ENCODE measurements at places on chromosomes 16 and 17.

DNA sequence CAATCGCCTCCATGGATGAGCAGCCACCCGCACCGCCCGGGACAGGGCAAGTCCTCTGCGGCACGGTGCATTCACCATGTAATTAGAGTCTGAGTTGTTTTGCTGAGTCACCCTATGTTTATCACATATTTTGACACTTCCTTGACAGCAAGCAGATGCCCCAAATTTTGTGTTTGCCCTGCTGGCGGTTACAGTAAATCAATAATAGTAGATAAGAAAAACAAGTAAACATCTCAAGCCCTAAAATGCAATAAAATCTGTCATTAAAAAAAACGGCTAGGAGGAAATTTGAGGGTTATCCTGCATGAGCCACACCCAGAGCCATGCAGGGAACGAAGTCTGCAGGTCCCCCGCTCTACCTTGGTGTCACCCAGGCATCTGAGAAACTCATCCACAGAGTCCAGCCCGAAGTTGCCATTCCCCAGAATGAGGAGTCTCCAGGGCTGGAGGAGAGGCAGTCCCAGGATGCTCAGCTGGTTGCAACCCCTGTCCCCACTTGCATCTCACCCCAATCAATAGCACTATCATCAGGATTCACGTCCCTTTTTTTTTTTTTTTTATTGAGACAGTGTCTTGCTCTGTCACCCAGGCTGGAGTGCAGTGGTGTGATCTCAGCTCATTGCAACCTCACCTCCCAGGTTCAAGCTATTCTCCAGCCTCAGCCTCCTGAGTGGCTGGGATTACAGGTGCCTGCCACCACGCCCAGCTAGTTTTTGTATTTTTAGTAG is 16.5 kb upstream of the ST6GALNAC1 start:
- DNase-seq, result no peak

DNA sequence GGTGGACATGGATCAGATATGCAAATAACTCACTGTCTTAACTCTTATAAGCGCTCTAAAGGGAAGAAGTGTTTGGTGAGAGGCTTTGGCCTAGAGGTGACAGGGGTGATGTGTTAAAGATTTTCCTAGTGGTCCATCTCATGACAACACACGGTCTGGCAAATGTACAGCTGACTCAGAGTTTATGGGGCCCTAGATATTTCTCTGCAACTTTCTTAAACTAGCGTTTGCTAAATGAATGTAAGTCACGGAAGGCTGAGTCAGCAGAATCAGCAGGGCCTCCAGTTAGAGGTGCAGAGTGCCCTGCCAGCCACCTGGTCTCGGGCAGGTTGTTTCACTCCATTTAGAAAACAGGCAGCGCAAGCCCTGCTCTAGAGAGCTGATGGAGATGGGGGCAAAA is 40.1 kb downstream of the CLEC16A start:
- DNase-seq, result peak; percentile 68

GRCh38 chr17:81537856-81538555 is 9.8 kb downstream of the FSCN2 start:
- no peak for DNase-seq

DNA sequence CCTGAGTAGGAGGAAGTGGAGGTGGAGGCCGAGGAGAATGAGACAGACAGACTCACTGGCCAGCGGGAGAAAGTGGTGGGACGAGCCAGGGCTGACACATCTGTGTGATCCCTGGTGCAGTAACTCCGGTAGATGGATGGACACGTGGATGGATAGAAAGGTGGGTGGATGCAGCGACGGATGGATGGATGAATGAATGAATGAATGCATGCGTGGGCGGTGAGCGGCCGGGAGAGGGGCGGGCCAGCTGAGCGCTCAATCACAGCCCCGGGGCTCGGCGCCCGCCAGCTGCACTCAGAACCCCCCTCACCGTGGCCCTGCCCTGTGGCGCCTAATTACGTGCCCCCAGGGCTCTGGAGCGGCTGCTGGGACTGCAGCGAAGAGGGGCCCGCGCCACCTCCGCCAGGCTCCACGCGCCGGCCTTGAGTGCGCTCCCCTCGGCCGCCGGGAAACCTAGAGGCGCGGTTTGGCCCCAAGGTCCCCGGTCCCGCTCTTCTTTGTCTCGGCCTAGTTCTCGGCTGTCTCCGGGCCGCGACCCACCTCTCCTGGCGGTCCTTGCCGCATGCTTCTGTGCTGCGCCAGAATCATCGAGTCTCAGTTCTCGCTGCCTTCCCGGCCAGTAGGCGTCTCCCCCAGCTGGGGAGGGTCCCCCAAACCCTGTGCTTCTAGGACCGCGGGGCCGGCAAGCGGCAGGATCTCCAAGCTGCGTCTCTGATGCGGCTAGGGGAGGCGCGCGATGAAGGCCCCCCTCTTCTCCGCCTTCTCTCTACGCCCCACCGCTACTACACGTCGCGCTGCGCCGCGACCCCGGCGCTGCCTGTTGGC is 41.0 kb downstream of the RAI1 start:
- no peak for DNase-seq

GRCh38 chr17:859824-860195 is 77.7 kb downstream of the MRM3 start:
- peak; percentile 48 for DNase-seq

DNA sequence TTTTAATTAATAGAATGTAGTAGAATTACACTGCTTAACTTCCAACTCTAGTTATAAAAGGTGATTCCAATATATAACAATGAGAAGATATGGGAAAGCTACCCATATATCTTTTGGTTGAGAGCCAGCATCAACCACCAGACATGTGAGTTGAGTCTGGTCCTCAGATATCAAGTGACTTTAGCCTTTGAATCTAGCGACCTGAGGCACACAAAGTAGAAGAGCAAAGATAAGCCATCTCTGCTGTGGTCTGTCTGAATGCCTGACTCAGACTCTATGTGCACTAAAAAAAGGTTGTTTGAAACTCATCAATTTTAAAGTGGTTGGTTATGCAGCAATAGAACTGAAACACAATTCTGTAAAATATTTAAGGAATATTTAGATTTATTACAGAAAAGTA is 492.5 kb upstream of the SOX9 start:
- peak; percentile 11 for DNase-seq

- peak; percentile 40 for DNase-seq
Measured at GRCh38 chr16:84115919-84116719, 623 bp downstream of the MBTPS1 start.

DNA sequence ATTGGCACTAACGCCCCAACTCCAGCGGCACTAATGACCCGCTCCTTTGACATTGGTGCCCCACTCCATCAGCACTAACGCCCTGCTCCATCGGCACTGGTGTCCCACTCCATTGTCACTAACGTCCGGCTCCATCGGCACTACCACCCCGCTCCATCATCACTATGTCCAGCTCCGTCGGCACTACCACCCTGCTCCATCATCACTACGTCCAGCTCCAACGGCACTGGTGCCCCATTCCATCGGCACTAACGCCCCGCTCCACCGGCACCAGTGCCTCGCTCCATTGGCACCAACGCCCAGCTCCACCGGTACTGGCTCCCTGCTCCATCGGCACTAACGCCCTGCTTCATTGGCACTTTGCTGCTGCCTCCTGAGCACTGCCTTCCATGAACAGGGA is 7.5 kb downstream of the ZNF213 start:
- DNase-seq, result no peak

DNA sequence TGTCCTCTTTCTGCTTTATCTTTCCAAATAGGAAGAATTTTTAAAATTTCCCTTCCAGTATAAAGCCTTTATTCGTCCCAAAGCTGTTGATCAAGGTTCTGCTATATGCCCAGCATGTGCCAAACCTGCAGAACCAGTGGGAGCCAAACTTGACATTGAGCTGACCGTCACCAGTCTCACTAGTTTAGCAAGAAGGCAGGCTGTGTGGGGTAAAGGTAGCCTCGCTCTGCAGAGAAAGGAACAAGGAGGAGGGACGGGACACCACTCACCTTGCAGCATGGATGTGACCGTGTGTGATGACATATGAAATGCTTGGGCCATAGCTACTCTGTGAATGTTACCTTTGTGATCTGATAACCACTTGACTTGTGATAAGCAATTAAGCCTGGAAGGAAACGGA is 392.2 kb downstream of the CPPED1 start:
- no peak for DNase-seq

- no peak for DNase-seq
Measured at GRCh38 chr17:54919425-54919824, 18.8 kb downstream of the TOM1L1 start.

GRCh38 chr16:78122774-78123315 is 23.4 kb downstream of the WWOX start:
- peak; percentile 76 for DNase-seq

DNA sequence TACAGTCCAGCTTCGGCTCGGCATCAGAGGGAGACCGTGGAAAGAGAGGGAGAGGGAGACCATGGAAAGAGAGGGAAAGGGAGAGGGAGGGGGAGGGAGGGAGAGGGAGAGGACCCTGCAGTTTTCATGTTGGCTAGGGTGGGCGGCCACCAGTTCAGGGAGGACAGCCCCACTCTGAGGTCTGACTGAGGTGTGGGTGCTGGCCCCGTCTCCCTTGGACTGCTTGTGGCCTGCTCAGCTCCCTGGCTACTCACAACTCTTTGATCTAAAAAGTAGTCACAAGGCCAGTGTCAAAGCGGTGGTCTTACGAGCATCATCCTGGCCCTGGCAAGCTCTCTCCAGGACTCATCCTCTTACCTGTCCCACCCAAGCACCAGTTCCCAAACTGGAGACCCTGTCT is 9.4 kb downstream of the COX4I1 start:
- no peak for DNase-seq

GRCh38 chr17:30378241-30378824 is 394 bp upstream of the CPD start:
- no peak for DNase-seq

GRCh38 chr17:12133183-12133582 is 112.5 kb downstream of the MAP2K4 start:
- DNase-seq, result no peak

GRCh38 chr17:62827746-62828485 is 19.8 kb upstream of the MARCHF10 start:
- DNase-seq, result peak; percentile 27

GRCh38 chr17:79715943-79716797 is 14.6 kb upstream of the ENPP7 start:
- DNase-seq, result no peak

- DNase-seq, result no peak
Measured at GRCh38 chr16:17409894-17410293, 60.9 kb downstream of the XYLT1 start.

DNA sequence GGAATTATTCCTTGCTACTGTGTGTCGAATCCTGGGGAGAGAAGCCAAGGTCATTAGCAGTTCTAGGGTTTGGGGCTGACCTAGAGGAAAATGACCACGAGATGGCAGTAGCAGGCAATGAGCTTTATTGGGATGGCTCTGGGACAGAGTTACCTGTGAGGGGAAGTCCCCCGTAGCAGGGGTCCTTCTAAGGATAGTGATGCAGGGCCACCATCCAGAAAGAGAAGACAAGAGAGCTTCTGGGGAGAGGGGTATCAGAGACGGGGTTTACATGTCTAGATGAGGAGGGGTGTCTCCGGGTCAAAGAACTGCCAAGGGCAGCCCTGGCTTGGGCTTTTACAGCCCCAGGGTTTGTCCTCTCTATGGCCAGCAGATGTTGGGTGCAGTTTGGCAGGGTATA is 6.4 kb upstream of the GGT6 start:
- peak; percentile 32 for DNase-seq

- DNase-seq, result peak; percentile 96
Measured at GRCh38 chr17:1422885-1423284, 22.9 kb upstream of the YWHAE start.

DNA sequence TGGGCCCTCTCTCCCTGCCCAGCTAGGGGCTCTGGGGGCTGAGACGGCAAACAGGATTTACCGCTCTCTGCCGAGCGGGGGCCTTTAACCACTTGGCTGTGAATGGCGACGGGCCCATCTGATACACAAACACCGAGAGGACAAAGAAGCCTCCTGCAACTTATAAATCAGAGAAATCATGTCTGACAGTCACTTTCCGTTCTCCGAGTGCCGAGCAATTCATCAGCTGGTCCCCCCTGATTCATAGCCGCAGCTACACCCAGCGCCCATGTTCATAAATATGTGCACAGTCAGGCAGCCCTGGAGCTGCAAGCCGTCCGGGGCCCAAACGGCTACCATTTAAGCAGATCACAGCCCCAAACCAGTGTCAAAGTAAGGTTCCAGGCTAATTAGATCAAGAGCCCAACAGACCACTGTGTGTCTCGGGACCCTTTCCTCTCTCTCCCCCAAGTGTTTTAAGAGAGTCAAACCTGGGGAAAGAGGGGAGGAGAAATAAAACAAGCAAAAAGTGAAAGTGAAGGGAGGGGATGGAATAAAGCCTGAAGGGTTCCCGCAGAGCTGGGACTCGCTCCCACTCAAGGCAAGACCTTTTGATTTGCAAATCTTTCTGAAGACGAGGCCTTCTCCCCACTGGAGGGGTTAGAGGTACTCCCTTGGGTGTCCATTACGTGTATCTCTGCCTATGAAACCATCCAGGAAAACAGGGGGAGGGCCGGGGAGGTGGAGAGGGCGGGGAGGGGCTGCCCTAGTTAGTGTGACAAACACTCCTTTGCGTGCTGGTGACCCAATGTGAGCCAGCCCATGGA is 154.7 kb downstream of the C16orf78 start:
- DNase-seq, result peak; percentile 48

DNA sequence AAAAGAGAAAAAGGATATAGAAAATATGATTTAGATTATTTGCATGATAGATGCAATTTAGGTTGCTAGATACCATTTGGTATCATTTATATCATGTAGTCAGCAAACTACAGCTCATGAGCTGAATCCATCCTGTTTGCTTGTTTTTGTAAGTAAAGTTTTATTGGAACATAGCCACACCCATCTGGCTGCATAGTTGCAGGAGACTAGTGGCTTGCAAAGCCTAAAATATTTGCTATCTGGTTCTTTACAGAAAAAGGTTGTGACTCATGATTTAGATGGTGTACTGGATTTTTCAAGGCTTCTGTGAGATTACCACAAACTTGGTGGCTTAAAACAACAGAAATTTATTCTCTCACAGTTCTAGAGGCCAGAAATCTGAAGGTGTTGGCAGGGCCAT is 49.9 kb downstream of the MAP2K4 start:
- DNase-seq, result peak; percentile 89

GRCh38 chr16:30430428-30430970 is 669 bp upstream of the DCTPP1 start:
- no peak for DNase-seq

GRCh38 chr16:27220991-27221390 is 17.7 kb downstream of the KDM8 start:
- no peak for DNase-seq
